ENCODE measurements at places on chromosomes 1 and 21.

GRCh38 chr1:209609041-209609790 lies 25.7 kb downstream of the CAMK1G start:
- no peak for DNase-seq

DNA sequence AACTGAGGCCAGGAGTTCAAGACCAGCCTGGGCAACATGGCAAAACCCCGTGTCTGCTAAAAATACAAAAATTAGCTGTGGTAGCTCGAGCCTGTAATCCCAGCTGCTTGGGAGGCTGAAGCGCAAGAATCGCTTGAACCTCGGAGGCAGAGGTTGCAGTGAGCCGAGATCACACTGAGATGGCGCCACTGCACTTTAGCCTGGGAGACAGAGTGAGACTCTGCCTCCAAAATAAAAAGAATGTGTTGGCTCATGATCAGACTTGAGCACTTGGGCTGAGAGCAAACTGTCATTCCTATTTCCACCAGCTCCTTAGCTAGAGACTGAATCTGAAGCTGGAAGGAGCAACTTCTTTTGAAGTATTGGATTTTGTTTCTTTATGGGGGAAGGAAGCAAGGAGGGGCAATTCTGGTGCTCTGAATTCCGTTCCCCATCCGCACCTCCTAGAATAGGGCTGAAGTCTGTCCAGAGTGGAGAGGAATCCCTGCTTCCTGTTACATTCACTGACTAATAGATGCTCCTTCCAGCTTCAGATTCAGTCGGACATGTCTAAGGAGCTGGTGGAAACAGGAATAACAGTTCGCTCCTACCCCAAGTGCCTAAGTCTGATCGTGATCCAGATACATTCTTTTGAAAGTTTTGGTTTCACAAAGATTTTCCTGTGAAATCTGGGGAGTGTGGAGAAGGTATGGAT lies 3.8 kb downstream of the ZNF672 start:
- DNase-seq = no peak

DNA sequence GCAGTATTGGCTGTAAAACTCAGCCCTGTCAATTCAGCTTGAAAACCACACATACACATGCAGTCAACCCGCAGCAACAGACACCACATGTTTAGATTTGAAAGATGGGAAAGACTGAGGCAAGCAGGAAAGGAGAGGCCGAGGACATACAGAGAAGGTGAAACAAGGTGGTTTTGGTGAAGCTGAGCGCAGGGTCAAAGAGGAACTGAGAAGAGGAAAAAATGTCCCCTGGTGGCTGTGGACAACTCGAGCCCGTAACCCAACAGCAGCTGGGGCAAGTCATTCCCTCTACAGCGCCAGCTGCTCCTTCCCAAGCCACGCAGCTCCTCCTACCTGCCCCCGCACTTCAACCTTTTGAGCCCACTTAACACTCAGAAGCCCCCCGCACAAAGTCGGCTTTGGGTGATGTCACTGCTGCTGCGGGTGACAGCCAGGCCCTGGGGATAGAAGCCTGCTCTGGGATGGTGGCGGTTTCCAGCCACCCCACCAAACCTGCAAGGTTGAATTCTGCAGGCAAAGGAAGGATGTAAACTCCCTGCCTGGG lies 63.0 kb downstream of the KCNN3 start:
- DNase-seq = peak; percentile 75

DNA sequence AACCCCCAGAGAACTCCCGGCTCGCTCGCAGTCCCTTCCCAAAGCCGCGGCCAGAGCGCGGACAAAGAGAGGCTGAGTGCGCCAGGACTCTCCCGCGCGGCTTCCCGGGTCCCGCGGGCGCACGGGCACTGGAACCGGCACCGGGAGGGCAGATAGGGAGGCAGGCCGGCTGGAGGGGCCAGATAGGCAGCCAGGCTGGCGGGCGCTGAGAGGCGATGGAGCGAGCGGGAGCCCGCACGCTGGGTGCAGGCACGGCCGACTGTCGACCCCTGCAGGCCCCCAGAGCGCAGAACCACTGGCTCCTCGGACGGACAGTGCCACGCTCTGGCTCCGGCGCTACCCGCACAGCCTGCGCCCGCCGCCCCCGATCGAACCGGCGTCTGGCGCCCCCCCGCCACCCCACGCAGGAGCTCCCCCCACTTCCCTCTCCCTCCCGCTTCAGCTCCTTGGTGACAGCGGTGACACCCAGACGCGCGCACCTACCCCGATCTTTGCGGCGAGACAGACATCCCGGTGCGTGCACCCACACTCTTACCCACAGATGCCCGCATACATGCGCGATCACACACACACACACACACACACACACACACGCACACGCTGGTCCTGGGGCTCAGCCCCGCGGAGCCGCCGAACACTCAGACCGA lies 534 bp downstream of the SLC6A9 start:
- peak; percentile 66 for DNase-seq

GRCh38 chr1:17304151-17304825 lies 3.7 kb upstream of the PADI4 start:
- no peak for DNase-seq

- no peak for DNase-seq
Measured at GRCh38 chr1:85463731-85464496, 1.0 kb downstream of the DDAH1 start.

DNA sequence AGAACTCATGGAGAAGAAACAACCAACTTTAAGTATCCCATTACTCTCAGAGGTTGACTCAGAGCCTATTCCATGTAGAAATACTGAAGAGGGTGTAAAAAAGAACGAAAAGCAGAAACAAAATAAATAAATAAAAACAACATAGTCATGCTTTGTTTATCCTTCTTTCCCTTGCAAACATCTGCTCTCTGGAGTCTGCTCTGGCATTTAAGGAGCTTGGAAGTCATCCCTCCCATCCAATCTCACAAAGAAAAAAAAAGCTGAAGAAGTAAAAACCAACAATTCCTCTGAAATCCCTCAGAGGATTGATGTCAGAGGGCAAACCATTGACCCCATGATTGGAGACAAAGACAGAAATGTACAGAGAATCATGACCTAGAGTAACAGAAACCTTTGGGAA lies 302.6 kb upstream of the GREM2 start:
- no peak for DNase-seq

DNA sequence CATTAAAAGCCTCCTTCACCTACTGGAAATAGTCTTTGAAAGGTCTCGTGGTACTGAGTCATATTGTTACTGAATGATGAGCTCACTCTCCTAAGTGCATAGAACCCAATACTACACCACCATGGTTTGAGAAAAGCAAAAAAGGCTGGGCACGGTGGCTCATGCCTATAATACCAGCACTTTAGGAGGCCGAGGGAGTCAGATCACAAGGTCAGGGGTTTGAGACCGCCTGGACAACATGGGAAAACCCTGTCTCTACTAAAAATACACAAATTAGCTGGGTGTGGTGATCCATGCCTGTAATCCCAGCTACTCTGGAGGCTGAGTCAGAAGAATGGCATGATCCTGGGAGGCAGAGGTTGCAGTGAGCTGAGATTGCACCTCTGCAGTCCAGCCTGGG lies 3.3 kb upstream of the HNRNPCL1 start:
- DNase-seq = no peak

DNA sequence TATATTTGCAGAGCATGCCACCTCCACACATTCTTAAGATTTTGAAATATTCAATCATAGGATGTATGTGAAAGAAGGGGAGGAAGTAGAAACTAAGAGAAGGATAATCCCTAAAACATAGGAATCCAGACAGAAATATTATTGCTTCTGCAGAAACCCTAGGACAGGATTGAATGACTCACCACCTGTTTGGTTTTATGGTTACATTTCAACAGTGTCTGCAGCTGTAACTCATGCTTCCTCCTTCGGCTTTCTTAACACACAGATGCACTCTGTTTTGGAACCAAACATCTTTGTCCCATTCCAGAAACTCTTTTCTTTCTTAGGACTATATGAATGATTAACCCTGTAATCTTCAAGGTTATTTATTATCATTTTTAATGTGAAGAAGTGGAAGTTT lies 20.7 kb downstream of the RGS7 start:
- DNase-seq = no peak

- no peak for DNase-seq
Measured at GRCh38 chr1:202584707-202585589, 125.3 kb downstream of the SYT2 start.

GRCh38 chr1:201499795-201500669 lies 6.9 kb downstream of the CSRP1 start:
- no peak for DNase-seq

- no peak for DNase-seq
Measured at GRCh38 chr21:26539566-26539965, 33.5 kb downstream of the CYYR1 start.

- no peak for DNase-seq
Measured at GRCh38 chr21:31945546-31945945, 72.7 kb downstream of the HUNK start.

DNA sequence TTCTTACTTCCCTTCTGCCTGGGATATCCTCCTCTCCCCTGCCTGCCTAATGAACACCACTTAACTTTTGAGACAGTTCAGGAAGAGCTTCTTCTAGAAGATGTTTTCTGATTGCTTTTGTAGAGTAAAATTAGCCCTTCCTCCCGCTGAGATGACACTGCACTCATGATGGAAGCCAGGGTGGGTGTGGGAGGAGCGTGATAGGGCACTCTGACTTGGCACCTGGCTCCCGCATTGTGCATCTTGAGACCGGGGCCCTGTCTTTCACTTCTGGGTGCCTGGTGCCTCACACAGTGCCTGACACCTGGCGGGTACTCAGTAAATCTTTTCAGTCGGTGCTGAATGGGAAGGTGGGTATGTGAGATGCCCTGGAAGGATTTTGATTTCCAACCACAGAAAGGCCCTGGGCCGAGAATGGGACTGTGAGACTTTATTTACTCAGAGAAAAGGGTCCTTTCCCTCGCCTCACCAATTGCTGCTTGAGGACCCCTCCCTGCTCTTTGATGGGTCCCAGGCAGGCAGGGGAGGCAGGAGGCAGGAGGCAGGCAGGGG lies 6.8 kb downstream of the THEM5 start:
- no peak for DNase-seq

- DNase-seq = no peak
Measured at GRCh38 chr1:58908561-58909560, 125.0 kb upstream of the JUN start.

GRCh38 chr1:19971664-19972063 lies 7.8 kb downstream of the PLA2G2A start:
- DNase-seq = no peak

- DNase-seq = no peak
Measured at GRCh38 chr1:33343539-33343938, 22.6 kb upstream of the A3GALT2 start.

DNA sequence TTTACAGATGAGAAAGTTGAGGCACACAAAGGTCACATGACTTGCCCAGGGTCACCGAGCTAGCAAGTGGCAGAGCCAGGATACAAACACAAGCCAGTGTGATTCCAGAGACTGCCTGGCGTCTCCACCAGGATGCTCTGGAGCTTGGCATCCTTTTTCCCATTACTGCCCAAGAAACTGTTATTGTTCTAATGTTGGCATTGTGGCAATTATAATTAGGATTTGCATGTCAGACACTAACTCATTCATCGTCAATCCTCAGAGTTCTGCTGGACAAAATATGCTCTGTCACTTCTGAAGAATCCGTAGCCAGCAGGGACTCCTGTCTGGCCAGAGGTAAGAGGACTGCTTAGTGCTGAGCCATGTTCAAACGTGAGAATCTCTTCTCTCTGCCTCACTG lies 8.8 kb downstream of the KAZN start:
- no peak for DNase-seq

- peak; percentile 54 for DNase-seq
Measured at GRCh38 chr1:147243228-147243685, 773 bp downstream of the CHD1L start.

DNA sequence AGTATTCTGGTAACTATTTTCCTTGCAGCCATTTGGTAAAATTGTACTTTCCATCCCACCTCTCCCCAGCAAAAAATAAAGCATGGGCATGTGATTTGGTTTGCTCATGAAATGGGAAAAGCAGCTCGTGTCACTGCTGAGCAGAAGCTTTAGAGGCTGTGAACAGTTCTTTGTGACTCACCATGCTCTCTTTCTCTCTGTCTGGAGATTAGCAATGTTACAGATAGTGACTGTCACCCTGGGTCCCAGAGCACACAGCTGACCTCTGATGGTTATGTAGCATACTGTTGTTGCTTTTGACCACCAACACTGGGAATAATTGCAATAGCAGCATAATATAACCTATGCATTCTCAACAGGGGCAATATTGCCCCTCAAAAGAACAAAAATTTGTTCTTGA lies 70.6 kb downstream of the RGS2 start:
- no peak for DNase-seq

- no peak for DNase-seq
Measured at GRCh38 chr1:227306689-227307088, 11.6 kb downstream of the CDC42BPA start.

DNA sequence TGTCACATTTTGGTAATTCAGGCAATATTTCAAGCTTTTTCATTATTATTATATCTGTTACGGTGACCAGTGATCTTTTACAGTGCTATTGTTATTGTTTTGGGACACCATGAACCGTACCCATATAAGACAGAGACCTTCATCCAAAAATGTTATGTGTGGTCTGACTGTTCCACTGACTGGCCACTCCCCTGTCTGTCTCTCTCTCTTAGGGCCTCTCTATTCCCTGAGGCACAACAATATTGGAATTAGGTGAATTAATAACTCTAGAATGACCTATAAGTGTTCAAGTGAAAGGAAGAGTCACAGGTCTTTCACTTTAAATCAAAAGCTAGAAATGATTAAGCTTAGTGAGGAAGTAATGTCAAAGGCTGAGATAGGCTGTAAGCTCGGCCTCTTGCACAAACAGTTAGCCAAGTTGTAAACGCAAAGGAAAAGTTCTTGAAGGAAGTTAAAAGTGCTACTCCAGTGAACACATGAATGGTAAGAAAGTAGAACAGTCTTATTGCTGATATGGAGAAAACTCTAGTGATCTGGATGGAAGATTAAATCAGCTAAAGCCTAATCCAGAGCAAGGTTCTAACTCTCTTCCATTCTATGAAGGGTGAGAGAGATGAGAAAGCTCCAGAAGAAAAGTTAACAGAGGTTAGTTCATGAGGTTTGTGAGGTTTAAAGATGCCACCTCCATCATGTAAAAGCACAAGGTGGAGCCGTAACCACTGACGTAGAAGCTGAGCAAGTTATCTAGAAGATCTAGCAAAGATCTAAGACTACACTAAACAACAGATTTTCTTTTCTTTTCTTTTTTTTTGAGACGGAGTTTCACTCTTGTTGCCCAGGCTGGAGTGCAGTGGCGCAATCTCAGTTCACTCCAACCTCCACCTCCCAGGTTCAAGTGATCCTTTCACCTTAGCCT lies 19.7 kb upstream of the DIPK1A start:
- DNase-seq = no peak

GRCh38 chr1:103002005-103002404 lies 106.3 kb downstream of the COL11A1 start:
- DNase-seq = no peak

DNA sequence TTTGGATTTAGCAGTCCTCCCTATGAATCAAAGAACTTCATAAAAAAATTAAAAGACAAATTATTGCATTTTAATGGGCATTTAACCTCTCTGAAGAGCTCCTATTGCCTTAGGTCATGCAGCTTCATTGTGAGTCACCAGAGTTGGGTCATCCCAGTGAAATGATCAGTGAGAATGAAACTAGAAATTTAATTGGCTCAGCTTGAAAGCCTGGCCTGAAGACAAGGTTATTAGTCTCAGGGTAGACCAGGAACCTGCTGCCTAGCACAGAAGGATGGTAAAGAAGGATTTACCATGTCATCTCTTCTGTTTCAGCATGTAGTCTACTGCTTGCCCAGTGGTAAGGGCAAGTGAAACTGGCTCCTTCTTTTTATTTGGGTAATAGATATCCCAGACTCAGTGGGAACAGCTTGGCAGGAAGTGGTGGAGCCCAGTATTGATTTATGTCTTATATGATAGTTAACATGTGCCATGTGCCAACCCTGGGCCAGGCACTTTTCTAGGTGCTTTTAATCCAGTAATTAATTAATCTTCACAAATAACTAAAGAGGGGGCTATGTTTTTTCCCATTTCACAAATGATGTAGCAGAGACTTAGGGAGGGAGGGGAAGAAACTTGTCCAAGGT lies 23.6 kb downstream of the LAMC2 start:
- peak; percentile 46 for DNase-seq

All from GM20000 (cell line).